SJCRH30 (cell line): ENCODE measurements at places on chromosomes 16 and 17.

DNA sequence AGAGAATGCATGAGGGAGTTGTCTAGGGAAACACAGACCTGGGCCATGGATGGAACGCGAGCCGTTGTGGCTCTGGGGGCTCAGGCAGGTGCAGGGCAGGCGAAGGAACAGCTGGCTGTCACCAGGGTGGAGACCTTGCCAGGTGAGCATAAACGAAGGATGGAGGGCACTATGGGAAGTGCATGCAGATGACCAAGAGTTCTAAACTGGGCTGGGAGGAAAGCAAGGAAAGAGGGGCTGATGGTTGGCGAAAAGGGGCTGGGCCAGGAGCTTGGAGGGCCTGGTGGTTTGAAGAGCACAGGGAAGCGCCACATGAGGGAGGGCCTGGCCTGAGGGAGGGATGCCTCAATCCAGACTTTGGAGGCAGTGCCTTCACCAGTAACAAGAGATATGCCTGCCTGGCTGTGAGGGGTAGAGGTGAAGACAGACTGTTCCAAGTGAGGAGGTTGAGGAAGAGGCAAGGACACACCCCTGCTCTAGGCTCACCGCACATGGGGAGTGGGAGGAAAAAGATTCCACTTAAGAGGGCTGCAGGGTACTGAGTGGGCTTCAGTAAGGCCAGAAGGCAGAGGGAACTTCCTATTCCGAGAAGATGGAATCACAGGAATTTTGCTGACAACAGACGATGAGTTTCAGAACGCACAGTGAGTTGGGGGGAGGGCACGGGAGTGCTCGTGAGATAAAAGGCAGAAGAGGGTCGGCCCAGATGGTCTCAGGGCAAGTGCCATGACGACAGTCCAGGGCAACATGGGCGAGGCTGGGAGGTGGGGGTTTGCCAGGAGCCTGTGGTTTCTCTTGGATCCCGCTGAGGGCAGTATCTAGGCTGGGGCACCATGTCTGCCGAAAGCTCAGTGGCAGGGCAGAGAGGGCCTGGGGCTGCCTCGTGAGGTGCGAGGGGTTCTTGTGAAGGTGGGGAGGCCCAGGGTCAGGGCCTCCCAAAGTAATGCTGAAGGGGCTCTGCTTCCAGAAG lies 20.6 kb downstream of the B9D1 start:
- peak; percentile 11 for DNase-seq

GRCh38 chr17:18020971-18021370 lies 18.0 kb downstream of the ATPAF2 start:
- no peak for DNase-seq

DNA sequence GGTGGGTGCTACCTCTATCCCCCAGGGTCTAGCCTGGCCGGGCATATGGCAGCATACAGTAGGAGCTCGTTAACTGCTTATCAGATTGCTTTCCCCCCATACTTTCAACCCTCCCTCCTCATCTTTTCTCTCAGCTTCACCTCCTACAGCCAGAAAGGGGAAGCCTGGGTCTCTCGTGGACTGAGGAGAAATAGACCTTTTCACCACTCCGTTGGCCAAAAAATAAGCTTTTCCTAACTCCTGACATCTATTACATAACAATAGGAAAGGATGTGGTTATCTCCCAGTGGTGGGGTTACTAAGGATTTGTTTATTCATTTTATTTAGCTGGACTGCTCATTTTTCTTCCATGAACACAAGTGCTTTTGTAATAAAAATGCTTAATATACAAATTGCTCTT lies 9.0 kb upstream of the CXCL16 start:
- no peak for DNase-seq

DNA sequence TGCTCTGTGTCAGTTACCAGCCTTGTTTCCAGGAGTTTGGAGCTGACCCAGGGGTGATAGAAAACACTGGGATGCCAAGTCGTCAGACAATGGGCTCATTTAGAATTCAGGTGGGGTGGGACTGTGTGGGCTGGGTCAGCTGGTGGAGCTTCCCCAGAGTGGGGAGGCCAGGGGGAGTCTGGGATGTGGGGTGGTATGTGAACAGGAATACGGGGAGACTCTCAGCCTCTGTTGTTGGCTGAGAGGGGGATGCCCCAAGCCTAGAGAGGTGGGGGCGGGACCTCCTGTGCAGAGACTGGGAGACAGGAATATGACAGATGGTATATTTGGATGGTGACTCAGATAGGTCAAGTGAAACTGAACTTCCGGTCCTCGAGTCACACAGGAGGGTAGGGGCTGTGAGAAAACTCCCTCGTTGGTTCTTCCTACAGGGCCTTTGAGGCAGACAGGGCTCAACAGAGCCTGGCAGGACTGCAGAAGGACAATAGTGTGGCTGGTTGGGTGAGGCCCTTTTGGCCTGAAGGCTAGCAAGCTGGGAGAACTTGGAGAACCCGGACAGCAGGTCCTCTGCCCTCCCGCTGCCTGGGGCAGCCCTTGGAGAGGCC lies 23.7 kb downstream of the CDH1 start:
- DNase-seq = peak; percentile 27

DNA sequence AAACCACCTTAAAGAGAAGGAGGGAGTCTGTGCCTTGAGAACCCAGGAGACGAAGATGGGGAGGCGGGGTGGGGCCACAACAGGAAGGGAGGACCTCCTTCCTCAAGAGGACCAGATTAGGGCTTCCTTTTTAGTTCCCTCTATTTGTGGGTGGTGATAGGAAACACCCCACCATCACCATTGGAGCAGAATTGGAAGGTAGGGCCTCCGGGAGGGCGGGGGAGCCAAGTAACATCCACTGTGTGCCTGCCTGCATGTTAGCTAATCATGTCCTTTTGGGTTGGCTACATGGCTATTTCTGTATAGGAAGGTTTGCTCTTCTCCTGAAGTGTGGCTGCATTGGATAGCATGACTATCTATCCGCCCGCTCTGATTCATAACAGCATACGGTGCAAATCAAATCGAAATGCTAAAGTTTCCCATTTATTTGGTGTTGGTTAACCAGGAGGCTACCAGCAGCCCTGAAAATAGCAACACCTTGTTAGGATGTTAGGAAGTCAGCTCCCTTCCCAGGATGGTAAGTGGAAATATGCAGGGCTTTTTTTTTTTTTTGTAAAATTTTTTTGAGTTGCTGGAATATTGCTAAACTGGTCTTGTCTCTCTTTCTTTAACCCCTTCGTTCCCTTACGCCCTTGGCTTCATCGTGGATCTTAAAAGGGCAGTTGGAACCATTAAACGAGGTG lies 4.2 kb downstream of the SYT17 start:
- no peak for DNase-seq

- DNase-seq = no peak
These were observed 12.2 kb downstream of the NOD2 start for GRCh38 chr16:50705436-50706110.

- DNase-seq = no peak
These were observed 30.4 kb downstream of the COX4I1 start for GRCh38 chr16:85829751-85830445.

- DNase-seq = no peak
These were observed 152.7 kb downstream of the RAB11FIP4 start for GRCh38 chr17:31544186-31544585.

GRCh38 chr17:29007860-29008455 lies 2.1 kb upstream of the SEZ6 start:
- peak; percentile 60 for DNase-seq

- DNase-seq = no peak
These were observed 3.4 kb downstream of the MKS1 start for GRCh38 chr17:58215685-58216084.

DNA sequence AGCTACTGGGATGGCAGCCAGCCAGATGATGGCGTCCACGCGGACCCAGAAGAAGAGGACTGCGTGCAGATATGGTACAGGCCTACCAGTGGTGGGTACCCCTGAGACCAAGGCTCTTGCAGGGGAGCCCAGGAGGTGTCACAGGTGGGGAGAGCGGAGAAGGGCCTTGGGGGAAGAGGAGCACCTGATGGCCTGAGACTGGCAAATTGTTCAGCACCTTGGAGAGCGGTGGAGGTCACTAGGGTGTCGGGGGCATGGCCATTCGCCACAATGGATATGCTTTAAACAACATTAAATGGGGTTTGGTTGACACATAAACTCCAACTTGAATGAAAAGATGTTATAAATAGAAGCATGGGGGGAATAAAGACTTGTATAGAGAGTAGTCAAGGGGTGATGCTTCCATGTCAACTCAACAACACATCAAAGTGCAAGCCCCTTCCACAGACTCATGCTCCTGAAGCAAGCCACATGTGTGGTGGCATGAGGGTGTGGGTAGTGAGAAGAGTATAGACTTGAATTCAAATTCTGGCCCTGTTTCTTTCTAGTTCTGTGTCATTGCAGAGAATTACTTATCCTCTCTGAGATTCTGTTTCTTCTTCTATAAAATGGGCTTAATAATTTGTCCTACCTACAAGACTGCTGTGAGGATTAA lies 22.2 kb downstream of the CLEC19A start:
- peak; percentile 62 for DNase-seq

GRCh38 chr17:53749178-53749577 lies 73.5 kb upstream of the KIF2B start:
- DNase-seq = peak; percentile 50

GRCh38 chr16:10624527-10624926 lies 44.1 kb upstream of the EMP2 start:
- no peak for DNase-seq

- no peak for DNase-seq
These were observed 104.3 kb downstream of the AXIN2 start for GRCh38 chr17:65457183-65457582.

DNA sequence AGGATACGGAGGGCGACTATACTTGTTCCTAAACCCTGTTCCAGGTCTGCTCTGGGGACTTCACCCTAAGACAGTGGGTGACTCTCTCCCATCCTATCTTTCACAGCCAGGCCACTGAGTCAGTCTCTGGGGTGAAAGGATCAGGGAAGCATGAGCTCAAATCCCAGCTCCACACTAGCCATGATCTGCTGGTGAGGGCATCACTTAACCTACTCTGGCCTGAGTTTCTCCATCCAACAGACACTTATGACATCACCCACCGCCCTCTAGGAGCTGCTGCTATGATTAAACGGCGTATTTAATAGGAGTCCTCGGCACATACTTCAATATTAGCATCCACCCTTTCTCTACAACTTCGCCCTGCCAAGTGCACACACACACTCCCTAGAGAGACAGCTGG lies 10.1 kb downstream of the GAST start:
- no peak for DNase-seq

DNA sequence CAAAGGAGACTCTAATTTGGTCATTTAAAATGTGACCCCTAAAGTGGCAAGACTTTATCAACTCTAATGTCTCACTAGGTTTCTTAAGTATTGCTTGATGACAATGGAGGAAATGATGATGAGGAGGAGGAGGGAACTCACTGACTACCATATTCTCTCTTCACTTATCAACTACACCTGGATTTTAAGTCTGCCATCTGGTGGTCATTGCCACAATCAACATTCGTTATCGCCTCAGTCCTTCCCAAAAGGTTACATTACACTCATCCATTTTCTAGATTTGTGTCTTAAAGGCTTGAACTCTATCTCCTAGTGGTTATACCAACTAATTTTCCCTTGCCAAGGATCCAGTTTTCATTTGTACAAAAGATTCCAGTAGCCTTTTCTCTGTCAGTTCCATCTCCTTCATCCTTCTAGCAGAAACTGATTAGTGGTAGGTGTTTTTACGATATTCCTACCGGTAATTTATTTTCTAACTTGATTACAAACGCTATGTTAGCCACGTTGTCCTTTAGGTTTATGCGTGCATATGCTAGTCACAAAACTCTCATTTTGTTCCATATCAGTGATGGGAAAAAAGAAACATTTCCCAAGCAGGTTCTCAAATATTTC lies 114.6 kb upstream of the NOG start:
- DNase-seq = peak; percentile 55

GRCh38 chr17:57368637-57369336 lies 112.5 kb downstream of the MSI2 start:
- no peak for DNase-seq

DNA sequence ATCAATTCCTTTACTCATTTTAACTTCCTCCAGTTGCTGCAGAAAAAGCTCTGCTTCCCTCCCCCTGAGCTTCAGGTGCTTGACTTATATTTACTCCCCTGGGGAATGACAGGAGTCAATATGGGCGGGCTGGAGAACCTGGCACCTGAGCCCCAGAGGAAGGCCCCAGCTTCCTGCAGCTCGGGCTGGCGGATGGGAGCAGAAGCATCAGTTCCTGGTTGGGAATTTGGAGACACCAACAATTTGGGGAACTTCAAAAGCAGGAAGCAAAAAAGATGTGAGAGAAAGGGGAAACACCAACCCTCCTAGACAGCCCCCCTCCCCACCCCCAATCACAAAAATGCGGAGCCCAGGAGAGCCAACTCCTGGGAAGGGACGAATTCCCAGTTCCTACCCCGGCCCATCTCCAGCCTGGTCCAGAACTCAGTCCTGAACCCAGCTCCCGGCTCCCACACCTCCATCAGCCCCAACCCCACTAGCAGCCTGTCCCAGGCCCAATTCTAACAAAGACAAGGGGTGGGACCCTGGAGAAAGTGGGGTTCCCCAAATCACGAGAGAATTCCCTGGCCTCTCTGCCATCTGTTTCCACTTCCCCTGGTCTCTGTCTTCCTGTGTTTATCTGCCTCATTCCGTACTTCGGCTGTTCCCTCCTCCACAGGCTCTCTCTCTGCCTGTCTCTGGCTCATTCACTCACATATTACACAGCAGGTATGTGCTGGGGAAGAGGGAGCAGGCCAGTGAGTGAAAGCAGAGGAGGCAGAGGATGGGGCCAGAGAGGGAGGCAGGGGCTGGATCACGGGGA lies 16.2 kb upstream of the ASGR2 start:
- no peak for DNase-seq

- DNase-seq = no peak
These were observed 123.4 kb downstream of the CLEC16A start for GRCh38 chr16:11067697-11068141.

DNA sequence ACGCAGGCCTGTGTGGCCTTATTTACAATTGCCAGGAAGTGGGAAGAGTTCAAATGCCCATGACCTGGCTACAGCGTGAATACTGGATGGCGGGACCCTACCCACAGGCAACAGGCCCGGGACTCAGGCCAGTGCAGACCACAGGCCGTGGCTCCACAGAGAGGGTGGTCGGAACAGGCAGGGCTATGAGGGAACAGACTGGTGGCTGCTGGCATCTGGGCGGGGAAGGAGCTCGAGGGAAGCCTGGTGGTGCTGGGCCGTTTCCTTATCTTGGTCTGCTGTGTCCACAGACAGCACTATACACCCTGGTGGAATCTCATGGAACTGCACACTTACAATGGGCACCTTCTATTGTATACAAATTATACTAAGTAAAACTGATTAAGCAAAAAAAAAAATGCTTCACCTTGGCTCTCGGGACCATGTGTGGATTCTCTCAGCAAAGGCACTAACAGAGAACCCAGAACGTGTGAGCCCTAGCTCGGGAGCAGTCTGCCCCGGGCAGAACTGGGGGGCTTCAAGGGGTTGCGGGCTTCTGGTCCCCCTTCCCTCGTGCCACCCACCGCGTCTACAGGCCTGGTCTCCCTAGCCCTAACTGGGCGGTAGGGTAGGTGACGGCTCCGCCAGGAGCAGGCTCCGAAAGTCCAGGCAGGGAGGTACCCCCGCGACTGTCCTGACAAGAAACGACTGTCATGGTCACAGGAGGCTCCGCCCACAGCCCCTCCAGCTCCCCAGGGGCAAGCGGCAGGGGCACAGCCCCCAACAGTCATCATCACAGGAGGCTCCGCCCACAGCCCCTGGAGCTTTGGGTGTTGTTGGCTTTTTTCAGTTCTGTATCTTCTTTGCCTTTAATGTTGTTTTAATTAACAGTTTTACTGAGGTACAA lies 21.8 kb downstream of the CEP131 start:
- peak; percentile 72 for DNase-seq

GRCh38 chr16:28585674-28586073 lies 11.2 kb downstream of the SULT1A2 start:
- DNase-seq = no peak

- no peak for DNase-seq
These were observed 20.4 kb downstream of the COTL1 start for GRCh38 chr16:84597528-84597896.
